ENCODE measurements at places on chromosomes 7 and 10. TPM values are rescaled to one million over a fixed set of nuclear protein-coding genes. Genes with fewer than 3 reads are reported as not detected.
A peak's percentile ranks its signal among the peaks of the same experiment; 100 is the strongest.

Gene VSTM4
- total RNA-seq: 2.0 TPM

Gene KLF14
- 0.34 TPM for total RNA-seq

Gene GIMAP7
- 11.1 TPM for total RNA-seq

Gene CLDN4
- total RNA-seq: not detected

Gene CYP3A5
- 2.4 TPM for total RNA-seq

Gene PON3
- total RNA-seq: 0.47 TPM

Gene ASAH2
- total RNA-seq: 0.15 TPM

- DNase-seq: peak; percentile 72
Measured at GRCh38 chr7:5450549-5451327, 27.1 kb upstream of the TNRC18 start.

GRCh38 chr7:85060696-85061095 lies 126.2 kb downstream of the SEMA3D start:
- no peak for DNase-seq

DNA sequence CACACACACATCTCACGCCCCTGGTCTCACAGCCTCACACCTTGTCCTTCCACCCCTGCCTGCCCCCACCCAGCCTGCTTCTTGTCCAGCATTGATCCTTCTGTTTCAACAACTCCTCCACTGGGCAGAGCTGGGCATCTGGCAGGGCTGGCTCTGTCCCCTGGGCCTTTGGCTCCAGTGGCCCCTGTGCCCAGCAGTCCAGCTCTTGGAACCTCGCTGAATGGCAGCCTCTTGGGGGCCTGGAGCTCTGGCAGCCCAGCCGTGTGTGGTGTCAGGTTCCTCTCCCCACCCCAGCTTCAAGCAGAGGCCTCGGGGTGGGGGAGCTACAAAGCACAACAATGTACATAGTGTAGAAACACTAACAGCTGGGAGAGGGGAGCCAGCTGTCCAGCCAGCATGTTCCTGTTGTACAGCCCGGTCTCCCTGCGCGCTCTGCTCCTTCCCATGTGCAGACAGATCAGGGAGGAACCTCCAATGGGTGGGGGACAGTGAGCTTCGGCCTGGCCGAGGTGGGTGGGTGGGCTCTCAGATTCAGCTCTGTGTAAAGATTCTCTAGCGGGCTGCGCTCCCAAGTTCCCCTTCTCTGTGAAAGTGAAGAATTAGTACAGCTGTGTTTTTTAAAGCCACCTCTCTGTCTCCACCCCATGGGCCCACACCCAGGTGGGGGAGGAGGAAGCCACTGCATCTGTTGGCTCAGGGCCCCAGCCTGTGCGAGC lies 19.4 kb downstream of the ZMIZ2 start:
- peak; percentile 65 for DNase-seq

GRCh38 chr7:28954946-28955345 lies 3.2 kb downstream of the TRIL start:
- no peak for DNase-seq

DNA sequence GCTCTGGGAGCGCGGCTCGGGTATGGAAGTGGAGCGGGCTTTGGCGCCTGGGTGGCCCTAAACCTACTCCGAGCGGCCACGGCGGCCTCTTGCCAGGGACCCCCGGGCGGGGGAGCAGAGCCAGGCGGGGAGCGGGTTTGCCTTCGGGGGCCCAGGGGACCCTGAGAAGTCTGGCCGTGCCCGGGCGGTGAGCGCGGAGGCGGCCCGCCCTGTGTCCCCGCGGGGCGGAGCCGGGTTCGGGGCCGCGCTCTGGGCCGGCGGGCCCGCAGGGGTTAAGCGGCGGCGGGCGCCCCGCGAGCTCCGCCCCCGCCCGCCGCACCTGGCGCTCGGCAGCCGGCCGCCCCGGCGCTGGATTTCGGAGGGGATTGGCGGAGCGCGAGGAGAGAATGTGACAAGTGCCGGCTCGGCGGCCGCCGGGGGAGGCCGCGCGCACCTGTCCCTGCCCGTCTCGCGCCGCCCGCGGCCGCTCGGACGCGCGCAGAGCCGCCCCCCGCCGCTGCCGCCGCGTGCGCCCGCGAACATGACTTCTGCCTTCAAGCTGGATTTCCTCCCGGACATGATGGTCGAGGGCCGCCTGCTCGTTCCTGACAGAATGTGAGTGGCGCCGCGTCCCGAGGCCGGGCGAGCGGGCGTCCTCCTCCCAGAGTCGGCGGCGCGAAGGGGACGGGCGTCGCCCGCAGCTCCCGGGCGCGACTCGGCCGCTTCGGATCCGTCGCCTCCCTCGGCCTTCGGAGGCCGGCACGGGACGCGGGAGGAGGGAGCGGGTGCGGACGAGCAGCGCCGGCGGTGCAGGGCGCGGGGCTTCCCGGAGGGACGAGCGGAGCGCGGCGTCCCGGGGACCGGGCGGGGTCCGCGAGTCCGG lies at the start of gene CELF2:
TSS of gene CELF2 (plus strand) at position 303 of the 862 bp plus-strand sequence. CDS start at position 521, 218 bp downstream.
- DNase-seq: peak; percentile 75

DNA sequence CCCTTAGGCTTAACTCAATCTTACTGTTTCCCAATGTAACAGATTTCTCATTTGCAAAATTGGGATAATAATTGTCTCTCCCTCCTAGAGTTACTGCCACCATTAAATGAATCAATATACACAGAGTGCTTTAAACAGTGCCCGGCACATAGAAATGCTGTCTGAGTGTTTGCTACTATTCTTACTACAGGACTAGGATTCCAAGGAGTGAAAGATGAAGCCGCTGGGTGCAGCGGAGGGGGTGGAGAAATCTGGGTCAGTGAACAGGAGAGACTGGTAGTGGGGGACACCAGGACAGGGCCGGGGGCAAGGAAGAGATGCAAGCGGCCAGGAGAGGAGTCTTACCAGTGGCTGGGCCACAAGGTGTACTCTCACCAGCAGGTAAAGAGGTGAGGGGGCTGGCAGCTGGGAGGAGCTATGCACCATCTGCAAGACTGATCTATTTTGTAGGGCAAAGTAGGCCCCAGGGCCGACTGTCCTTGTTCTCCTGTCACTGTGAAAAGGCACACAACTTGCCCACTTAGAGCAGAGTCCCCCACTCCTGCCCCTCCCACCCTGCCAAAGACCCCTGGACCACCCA lies 18.5 kb upstream of the PRRT4 start:
- no peak for DNase-seq

DNA sequence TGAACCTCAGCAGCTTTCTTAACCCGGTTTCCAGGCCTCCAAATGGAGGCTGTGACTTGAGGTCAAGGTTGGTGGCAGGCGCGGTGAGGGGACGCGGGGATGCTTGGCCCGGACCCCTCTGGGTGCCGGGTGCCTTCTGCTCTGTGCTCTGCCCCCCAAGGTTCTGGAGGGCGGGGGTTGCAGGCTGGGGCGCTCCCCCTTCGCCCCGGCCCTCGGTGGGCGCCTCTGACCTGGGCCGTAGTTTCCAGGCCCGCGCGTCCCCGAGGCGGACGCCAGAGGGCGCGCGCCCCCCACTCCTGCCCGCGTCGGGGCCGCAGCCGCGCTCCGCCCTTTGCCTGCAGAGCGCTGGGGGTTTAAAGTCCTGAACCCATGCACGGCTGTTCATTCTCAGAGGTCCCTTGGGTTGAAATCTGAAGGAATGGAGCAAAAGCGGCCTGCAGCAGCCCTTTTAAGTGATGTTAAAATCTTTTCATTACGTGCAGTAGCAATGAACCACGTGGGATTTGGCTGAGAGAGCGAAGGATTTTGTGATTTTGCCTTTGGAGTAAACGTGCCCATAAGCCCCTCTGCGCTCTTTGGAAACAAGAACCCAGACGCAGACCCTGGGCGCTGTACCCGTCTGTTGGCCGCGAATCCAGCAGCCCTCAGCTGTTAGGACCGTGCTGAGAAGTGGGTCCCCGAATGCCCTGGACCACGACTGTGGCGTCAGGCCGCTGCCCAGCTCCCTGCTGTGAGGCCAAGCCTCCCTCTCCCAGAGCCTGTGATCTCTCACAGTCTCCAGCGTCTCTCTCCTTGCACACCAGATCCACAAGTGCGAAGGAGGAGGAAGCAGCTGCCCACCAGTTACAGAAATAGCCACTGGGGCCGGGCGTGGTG lies 135.0 kb downstream of the ACTR3B start:
- no peak for DNase-seq

DNA sequence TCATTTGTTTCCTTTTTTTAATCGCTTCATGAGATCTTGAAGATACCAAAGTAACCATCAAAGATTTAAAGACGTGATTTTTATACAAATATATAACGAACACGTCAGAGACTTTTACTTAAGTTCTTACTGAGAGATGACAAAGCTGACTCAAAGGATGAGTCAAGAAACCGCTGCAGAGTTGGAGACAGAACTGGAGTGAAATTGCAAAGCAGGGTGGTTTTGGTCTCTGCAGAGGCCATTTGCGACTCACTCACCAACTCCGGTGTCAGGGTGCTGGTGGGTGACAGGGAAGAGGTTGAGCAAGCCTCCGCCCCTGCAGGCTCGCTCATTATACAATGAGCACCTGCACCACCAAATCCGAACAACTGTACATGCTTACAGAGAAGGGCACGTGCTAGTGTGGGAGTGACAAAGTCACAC lies 75.2 kb downstream of the DNAJB6 start:
- DNase-seq: peak; percentile 23

- DNase-seq: no peak
Measured at GRCh38 chr10:6220418-6221191, 17.9 kb downstream of the PFKFB3 start.

DNA sequence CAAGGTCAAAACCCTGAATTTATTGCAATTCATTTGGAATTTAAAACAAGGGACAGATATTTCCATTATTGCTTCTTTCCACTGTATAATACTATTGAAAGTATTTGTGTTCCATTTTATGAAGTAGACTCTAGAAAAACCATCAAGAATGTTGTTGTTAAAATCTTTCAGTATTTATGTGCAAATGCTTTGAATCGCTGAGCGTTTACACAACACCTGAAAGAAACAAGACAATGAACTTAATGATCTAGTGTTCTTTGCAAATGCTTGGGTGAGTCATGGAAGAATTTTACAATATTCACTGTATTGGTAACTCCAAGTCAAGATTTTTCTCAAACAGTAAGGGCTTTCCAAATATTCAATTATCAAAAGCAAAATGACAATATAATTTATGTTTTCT lies 97.1 kb downstream of the VIPR2 start:
- no peak for DNase-seq

DNA sequence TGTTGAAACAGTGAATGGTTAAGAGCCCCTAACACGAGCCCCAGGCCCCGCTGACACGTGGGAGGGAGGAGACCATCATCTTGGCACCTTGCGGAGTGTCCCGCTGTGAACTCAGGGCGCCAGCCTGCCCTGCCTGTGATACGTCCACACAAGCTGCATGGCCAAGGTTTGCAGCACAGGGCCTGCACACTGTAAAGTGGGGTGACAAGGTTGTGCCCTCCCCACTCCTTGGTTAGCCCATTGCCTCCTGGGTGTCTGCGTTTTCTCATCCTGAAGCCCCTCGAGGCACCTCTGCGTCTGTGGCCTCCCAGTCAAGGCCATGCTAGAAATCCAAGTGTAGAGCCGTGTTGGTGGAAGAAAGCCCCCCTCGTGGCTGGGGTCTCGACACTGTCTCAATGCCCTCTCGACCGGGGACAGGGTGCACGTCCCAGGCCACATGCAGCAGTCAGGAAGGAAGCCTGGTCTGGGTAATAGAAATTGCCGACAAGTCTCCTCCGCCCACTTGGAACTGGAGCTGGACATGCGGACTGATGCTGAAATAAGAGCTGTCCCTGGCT lies 192.1 kb downstream of the DNAJB6 start:
- DNase-seq: no peak

GRCh38 chr7:92949748-92950147 lies 113.4 kb upstream of the CDK6 start:
- no peak for DNase-seq

GRCh38 chr7:75879771-75880184 lies 944 bp downstream of the RHBDD2 start:
- no peak for DNase-seq

DNA sequence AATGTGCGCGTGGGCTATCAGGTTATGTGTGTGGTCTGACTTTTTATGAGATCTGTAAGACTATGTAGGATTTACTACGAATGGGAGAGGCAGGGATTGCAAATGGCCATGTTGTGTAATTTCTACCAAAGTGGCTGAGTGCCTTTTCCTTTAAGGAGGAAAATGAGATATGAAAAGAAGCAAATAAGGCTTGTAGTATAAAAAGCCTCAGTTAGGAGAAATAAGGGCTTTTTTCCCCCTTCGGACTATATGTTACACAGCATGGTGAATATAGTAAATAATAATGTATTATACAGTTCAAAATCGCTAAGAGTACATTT lies 447 bp upstream of the GPAM start:
- no peak for DNase-seq

DNA sequence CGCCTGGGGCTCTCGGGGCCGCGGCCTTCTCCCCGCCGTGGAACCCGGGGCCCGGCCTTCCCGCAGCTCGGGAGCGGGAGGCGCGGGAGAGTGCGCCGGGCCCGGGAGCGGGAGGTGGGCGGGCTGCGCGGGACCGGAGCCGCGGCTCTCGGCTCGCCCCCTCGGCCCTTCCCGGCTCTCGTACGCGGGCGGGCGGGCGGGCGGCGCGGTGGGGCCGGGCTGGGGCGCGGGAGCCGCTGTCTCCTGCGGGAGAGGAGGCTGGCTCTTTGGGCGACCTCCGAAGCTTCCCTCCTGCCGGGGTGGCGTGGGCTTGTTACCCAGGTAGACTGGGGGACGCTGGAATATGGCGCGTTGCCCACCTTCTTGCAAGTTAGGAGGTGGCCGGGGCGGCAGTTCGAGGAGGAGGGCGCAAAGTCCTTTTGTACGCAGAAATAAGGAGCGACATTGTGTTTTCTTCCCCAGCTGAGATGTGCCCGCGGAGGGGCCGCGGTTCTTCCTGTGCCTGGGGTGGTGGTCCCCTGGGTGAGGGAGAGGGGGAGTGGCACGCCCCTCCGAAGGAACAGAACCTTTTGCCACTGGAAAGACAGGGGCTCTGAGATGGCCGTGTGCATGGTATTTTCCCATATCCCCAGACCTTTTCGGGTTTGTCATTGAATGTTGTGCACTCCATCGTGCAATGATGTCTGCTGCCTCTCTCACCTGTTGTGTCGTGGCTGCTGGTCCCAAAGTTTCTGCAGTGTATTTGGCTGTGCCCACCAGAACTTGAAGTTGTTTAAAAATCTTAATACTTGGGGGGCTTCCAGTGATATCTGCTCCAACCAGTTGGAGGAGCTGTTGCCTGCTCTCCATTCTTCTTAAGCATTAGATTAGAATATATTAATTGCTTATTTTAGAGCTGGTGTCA lies 844 bp downstream of the NRF1 start:
- peak; percentile 78 for DNase-seq

DNA sequence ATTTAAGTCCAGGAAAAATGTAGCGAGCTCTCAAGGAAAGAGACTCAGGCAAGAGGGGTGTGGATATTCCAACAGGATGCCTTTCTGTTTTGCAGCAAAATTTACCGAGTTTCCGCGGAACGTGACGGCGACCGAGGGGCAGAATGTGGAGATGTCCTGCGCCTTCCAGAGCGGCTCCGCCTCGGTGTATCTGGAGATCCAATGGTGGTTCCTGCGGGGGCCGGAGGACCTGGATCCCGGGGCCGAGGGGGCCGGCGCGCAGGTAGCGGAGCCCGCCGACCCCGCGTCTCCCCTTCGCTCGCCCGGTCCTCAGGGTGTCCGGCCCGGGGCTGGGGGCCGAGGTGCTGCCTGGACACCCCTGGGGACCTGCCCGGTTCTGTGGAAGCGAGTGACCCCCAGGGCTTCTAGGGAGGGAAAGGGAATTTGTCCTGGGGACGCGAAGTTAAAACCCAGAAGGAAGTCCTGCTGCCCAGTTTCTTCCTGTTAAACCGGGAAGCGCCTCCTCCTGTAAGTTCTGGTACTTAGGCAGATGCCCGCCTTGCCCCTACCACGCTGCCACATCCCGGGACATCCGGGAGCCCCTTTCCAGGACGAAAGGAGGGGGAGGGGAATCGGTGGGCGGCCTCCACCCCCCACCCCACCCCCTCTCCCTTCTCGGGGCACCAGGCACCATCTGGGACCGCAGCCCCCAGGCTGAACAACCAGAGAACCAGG lies 2.5 kb downstream of the VSTM2A start:
- no peak for DNase-seq

GRCh38 chr7:80272560-80273239 lies 138.1 kb downstream of the GNAI1 start:
- DNase-seq: no peak
